ENCODE measurements at places on chromosomes 2 and 18.

DNA sequence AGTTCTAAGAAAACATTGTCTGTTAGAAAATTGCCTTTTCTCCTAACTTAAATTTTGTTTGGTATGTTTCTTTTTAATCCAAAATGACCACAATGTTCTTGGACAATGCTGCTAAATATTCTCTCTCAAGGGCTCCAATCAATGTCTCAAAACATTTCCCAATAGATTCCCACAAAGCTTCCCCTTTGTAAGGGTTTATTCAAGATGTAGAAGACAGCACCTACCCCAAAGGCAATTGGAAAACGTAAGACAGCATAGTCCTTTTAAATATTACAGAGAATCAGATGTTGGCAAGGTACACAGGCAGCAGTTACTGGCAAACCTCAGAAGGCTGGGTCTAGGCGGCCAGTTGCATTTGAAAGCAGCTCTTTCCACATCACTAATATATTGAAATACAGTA lies 18.3 kb upstream of the RIF1 start:
- no peaks in the 10 kb centered on the region for H3K27me3 ChIP-seq
- H3K4me3 ChIP-seq = no peak overlapping the region
- no peaks in the 10 kb centered on the region for H3K4me1 ChIP-seq
- no peaks in the 10 kb centered on the region for H3K36me3 ChIP-seq
- DNase-seq = no peak

GRCh38 chr2:182585430-182585829 lies 130.6 kb upstream of the DNAJC10 start:
- DNase-seq = no peak
- H3K27me3 ChIP-seq = no peaks in the 10 kb centered on the region
- H3K27ac ChIP-seq = no peak overlapping the region
- H3K36me3 ChIP-seq = no peaks in the 10 kb centered on the region
- H3K4me1 ChIP-seq = no peaks in the 10 kb centered on the region
- no peak overlapping the region for H3K4me3 ChIP-seq

DNA sequence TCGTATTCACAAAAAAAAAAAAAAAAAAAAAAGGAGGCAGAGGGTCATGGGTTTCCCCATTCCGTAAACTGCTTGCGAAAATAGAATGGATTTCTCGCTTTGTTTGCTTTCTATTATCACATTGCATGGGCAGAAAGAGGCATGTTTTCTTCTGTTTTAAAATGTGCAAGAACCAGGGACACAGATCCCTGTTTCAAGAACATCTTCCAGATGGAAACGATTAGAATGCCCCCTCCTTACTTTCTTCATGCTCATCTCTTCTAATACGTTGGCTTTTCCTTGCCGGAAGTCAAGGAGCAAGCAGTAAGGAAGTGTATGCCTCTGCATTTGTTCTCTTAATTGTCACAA lies 51.0 kb upstream of the ZNF516 start:
- no peak overlapping the region for H3K4me3 ChIP-seq
- no peak for DNase-seq
- H3K27ac ChIP-seq = no peak overlapping the region
- H3K27me3 ChIP-seq = no peaks in the 10 kb centered on the region

GRCh38 chr2:69950241-69950640 lies 11.2 kb downstream of the ASPRV1 start:
- no peak overlapping the region for H3K27ac ChIP-seq
- no peaks in the 10 kb centered on the region for H3K36me3 ChIP-seq
- no peak overlapping the region for H3K4me3 ChIP-seq
- H3K4me1 ChIP-seq = no peaks in the 10 kb centered on the region

DNA sequence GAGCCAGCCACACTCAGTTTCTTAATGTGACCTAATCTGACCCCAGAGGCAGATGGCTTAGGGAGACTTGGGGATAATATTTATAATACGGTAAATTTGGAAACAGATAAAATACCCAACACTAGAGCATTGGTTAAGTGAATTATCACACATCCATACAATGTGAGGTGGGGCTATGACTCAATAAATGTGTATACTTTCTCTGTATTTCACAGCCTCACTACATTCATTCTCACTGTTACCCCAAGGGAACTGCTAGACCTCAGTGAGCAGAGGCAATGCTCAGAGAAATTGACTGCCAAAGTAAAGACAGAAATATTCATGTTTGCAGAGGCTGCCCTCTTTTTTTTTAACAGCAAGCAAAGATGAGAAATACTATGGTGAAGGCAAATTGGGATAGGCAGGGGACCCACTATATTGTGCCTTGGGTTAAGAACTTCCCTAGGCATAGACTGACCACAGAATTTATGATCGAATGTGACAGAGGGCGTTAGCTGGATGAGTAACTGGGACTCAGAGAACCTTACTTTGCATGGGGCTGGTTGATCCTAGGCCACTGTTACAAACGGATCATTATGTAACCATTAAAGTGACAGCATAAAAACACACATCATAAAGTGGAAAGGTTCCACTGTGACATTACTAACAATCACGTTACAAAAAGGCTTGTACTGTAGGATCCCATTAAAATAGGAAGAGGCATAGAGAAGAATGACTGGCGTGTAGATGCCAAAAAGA lies 246.0 kb upstream of the LYPD1 start:
- H3K27ac ChIP-seq = no peak overlapping the region
- DNase-seq = no peak
- H3K27me3 ChIP-seq = no peaks in the 10 kb centered on the region
- H3K36me3 ChIP-seq = no peaks in the 10 kb centered on the region
- no peak overlapping the region for H3K4me3 ChIP-seq
- H3K4me1 ChIP-seq = no peaks in the 10 kb centered on the region

DNA sequence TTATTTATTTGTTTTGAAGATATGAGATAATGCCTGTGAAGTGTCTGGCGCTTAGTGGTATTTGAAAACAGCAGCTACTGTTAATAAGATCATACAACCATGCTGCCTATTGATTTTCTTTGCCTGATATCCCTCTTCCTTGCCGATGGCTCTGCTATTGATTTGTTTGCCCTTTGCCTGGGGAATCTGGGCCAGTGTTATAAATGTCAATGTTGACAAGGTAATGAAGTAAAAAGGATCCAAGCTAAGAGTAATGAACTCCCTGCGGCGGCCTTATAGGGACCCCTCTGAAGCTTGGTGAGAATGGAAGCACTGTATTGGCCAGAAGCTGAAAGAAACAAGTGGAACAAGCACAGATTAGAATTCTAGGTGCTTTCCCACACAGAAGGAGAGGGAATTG lies 854.6 kb downstream of the CNTNAP5 start:
- no peaks in the 10 kb centered on the region for H3K36me3 ChIP-seq
- no peaks in the 10 kb centered on the region for H3K27me3 ChIP-seq
- H3K4me3 ChIP-seq = no peak overlapping the region
- DNase-seq = no peak

GRCh38 chr2:156652691-156653090 lies 216.5 kb downstream of the GPD2 start:
- H3K36me3 ChIP-seq = no peaks in the 10 kb centered on the region
- no peak overlapping the region for H3K27ac ChIP-seq
- H3K27me3 ChIP-seq = no peaks in the 10 kb centered on the region
- no peak overlapping the region for H3K4me3 ChIP-seq
- no peaks in the 10 kb centered on the region for H3K4me1 ChIP-seq

DNA sequence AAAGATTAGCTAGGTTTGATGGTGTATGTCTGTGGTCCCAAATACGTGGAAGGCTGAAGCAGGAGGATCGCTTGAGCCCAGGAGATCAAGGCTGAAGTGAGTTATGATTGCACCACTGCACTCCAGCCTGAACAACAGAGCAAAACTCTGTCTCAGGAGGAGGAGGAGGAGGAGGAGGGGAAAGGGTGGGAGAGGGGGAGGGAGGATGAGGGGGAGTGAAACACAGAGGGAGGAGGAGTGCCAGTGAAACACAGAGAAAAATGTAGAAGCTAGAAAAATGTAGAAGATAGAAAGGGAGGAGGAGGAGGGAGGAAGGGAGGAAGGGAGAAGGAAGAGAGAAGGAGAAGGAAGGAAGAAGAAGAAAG lies 387.5 kb downstream of the MTX2 start:
- no peaks in the 10 kb centered on the region for H3K4me1 ChIP-seq

DNA sequence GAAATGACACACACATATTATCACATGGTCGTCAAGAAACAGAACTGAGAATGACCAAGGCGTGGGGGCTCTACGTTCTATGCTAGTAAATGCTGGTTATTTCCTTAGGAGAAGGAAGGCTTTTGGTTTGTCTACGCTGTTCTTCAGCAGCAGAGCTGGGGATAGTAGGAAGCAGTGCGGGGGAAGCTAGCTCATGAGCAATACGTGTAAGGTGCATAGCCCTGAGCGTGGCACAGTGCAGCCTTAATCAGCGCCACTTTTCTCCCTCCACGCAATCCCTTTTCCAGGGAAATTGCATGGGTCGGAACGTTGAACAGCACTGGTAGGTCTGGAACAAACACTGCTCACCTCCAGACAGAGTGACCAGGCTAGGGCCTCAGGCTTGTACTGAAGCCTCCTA lies 199.6 kb upstream of the FBXO11 start:
- no peak overlapping the region for H3K4me3 ChIP-seq
- H3K27me3 ChIP-seq = no peaks in the 10 kb centered on the region
- H3K4me1 ChIP-seq = peaks cover 34% of the 10 kb centered on the region

- no peak overlapping the region for H3K4me3 ChIP-seq
- H3K4me1 ChIP-seq = no peaks in the 10 kb centered on the region
- no peak overlapping the region for H3K27ac ChIP-seq
- no peak for DNase-seq
- peaks cover 1% of the 10 kb centered on the region for H3K36me3 ChIP-seq
Measured at GRCh38 chr2:189466656-189467055, 25.4 kb downstream of the WDR75 start.

- H3K4me3 ChIP-seq = no peak overlapping the region
- no peaks in the 10 kb centered on the region for H3K36me3 ChIP-seq
- no peak overlapping the region for H3K27ac ChIP-seq
- DNase-seq = no peak
- no peaks in the 10 kb centered on the region for H3K27me3 ChIP-seq
- no peaks in the 10 kb centered on the region for H3K4me1 ChIP-seq
Measured at GRCh38 chr2:234156326-234156725, 105.8 kb downstream of the SPP2 start.

DNA sequence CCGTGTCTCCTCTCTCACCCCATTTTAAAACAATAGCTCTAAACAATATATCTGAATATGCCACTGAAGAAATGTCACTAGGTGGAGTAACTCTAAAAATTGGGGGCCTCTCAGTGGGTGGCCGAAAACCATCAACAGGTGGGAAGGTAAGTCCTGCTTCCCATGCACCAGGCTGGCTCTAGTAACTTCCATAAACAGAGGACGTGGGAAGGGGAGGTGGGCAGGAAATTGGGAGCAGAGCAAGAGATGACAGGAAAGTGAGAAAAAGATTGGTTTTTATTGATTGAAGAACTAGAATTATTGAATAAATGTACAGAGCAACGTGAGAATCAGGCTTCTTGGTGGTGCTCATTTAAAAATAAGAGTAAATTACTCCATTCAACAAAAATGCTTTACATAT lies 170.4 kb downstream of the SOCS6 start:
- no peak overlapping the region for H3K27ac ChIP-seq
- no peak overlapping the region for H3K4me3 ChIP-seq
- H3K27me3 ChIP-seq = no peaks in the 10 kb centered on the region
- no peaks in the 10 kb centered on the region for H3K36me3 ChIP-seq
- no peak for DNase-seq
- H3K4me1 ChIP-seq = no peaks in the 10 kb centered on the region

DNA sequence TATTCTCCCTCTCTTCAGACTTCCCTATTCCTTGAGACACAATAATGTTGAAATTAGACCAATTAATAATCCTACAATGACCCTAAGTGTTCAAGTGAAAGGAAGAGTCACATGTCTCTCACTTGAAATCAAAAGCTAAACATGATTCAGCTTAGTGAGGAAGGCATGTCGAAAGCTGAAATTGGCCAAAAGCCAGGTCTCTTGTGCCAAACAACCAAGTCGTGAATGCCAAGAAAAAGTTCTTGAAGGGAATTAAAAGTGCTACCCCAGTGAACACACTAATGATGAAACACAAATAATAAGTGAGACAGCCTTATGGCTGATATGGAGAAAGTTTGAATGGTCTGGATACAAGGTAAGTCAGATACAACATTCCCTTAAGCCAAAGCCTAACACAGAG lies 115.4 kb downstream of the PXDN start:
- H3K4me3 ChIP-seq = no peak overlapping the region
- no peaks in the 10 kb centered on the region for H3K36me3 ChIP-seq
- DNase-seq = no peak
- H3K27ac ChIP-seq = no peak overlapping the region
- no peaks in the 10 kb centered on the region for H3K27me3 ChIP-seq

DNA sequence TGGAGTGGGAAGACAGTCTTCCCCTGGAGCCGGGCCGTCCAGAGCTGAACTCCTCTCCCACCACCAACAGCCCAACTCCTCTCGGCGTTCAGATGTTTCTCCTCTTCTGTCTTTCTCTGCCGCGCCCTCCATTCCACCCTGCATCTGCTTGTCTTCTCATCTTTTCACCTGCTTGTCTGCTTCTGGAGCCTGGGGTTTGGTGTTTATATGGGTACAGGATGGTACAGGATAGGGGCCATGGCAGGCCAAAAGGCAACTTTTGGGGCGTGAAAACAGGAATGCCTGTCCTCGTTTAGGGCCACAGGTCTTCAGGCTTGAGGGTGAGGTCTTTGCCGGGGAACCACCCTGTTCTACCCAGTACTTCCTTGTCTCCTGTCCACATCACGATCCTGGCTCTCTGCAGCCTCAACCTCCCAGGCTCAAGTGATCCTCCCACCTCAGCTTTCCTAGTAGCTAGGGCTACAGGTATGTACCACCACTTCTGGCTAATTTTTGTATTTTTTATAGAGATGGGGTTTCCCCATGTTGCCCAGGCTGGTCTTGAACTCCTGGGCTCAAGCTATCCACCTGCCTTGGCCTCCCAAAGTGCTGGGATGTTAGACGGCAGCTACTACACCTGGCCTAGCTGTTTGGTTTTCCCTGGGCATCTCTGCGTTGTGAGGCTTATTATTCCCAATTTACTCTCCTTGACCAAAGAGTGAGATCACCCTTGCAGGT lies 60.8 kb upstream of the REL start:
- H3K4me3 ChIP-seq = no peak overlapping the region
- no peaks in the 10 kb centered on the region for H3K36me3 ChIP-seq
- no peak overlapping the region for H3K27ac ChIP-seq
- no peaks in the 10 kb centered on the region for H3K4me1 ChIP-seq
- DNase-seq = no peak

DNA sequence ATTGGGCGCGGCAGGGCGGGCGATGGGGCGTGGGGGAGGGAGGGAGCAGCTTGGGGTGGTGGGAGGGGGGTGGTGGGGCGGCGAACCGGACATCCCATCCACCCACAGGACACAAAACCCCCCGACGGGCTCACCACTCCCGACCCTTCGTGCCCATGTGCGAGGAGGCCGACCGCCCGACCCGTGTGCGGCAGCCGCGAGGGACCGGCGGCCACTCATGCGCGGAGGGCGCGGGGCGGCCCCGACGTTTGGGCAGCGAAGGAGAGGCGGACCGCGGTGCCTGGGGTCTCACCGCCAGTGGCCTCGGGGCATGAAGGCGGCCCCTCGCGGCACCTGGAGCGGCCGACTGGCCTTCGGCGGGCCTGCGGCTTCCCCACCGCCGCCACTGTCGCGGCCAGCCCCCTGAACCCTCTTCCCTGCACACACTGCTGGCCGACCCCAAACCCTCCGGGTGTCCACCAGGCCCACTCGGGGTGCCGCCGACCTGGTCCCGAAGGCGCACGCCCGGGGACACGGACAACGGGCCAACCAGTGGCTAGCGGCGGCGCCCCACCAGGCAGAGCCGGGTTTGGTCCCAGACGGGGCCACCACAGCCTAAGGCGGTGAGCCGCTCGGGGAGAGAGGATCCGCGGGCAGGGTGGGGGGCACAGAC lies 94.6 kb upstream of the ANKRD30BL start:
- no peak overlapping the region for H3K27ac ChIP-seq
- H3K36me3 ChIP-seq = no peaks in the 10 kb centered on the region
- H3K27me3 ChIP-seq = no peaks in the 10 kb centered on the region
- H3K4me3 ChIP-seq = no peak overlapping the region
- H3K4me1 ChIP-seq = no peaks in the 10 kb centered on the region

GRCh38 chr2:160209516-160209856 lies 9.4 kb upstream of the ITGB6 start:
- H3K4me1 ChIP-seq = peaks cover 6% of the 10 kb centered on the region
- DNase-seq = no peak
- no peaks in the 10 kb centered on the region for H3K36me3 ChIP-seq
- no peaks in the 10 kb centered on the region for H3K27me3 ChIP-seq
